Activated naive CD8-positive, alpha-beta T cell treated with anti-CD3 and anti-CD28 coated beads for 36 hours (primary cell): ENCODE measurements at places on chromosomes 16 and 17.

DNA sequence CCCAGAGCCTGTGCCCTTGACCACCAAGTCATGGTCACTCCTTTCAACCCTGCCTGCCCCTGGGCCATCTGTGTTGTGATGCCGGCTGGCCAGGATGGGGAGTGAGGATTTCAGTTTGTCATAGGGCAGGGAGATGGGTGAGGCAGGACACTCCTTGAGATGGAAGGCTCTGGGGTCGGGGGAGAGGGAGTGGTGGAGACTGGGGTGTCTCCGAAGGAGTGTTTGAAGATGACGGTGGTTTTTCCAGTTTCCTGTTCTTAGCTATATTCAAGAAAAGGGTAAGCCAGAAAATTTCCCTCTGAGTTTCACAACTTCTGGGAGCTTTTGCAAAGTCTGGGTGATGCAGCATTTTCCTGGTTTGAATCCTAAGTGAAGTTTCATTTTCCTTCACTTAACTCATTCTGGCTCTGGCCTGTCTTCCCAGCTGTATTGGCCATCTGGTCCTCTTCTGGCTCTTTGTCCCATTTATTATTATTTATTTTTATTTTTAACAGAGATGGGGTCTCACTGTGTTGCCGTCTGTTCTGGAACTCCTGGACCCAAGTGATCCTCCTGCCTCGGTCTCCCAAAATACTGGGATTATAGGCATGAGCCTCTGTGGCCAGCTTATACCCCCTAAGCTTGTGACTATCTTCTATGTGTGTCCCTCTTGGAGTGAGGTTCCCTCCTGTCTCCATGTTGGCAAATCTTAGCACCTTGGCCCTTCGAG lies 27.7 kb downstream of the ABCC1 start:
- no peak for DNase-seq

- no peak for DNase-seq
Measured at GRCh38 chr17:44091200-44091997, 20.9 kb downstream of the G6PC3 start.

DNA sequence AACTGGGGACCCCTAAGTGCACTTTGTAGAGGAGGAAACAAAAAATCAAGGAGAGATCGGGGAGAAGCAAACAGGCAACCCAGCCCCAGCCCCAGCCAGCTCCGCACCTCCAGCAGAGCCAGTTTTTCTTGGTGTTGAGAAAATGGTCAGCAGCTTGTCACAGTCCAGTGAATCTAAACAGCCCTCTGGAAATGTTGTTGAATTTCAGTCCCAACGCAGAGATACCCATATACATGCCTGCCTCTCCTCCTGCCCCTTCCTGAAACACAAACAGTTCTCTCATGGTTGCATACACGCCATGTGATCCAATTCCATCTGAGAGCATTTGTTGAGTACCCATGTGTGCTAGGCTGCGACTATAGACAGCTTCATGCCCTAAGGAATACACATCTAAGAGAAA lies 42.4 kb upstream of the LHX1 start:
- DNase-seq, result no peak

DNA sequence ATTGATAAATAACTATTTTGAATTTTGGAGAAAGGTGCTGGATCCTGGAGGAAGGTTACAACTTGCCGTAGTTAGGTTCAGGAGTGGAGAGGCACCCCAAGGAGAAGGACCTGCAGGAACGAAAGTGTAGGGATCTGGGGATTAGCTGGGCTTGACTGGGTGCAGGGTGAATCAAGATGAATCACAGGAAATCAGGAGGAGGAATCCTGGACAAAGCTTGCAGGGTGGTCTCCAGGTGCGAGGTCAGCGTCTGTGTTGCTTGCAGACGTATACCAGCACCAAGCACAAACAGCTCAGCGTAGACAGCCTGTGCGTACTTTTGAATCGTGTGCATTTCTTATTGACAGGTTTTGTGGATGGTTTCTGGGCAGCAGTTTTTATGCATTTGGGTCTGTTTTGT lies 144.3 kb downstream of the MSI2 start:
- DNase-seq, result no peak

- no peak for DNase-seq
Measured at GRCh38 chr17:82740906-82741759, 5.7 kb downstream of the FN3K start.

DNA sequence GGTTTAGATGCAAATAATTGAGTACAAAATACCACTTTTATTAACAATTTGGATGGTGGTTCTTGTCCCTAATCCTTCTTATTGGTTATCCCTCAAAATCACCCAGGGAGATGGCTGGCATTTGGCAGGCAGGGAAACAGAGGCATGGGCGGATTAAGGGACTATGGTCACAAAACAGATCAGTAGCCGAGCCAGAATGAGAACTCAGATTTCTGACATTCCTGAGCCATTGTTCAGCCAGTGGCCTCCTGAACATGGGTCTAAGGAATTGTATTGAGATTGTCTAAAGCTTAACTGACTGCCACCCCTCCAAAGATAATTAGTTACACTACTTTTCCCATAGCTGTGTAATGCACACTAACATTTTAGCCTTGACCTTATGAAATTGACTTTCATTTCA lies 88.4 kb downstream of the CHD9NB start:
- DNase-seq, result no peak

- DNase-seq, result no peak
Measured at GRCh38 chr16:31913668-31914067, 40.1 kb downstream of the ZNF267 start.

- no peak for DNase-seq
Measured at GRCh38 chr17:6450926-6451832, 6.9 kb downstream of the PIMREG start.

GRCh38 chr16:1097800-1098199 lies 1.8 kb upstream of the C1QTNF8 start:
- DNase-seq, result no peak

- DNase-seq, result no peak
Measured at GRCh38 chr16:22317001-22317530, 19.9 kb downstream of the POLR3E start.

DNA sequence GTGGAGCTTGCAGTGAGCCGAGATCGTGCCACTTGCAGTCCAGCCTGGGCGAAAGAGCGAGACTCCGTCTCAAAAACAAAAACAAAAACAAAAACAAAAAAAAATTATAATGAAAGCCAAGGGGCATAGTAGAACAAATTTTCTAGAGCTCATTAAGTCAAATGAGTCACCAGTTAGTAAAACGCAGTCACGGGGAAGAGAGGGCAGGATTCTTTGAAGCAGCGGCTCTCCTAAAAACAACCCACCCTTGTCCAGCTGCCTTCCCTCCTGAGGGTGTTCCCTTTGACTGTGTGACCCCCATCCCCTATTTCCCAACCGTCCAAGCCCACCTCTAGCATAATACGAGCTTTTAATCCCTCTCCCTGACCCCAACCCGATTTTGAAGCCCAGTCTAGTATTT lies 44.1 kb upstream of the STH start:
- DNase-seq, result no peak

GRCh38 chr17:77606865-77607210 lies 351.7 kb upstream of the TNRC6C start:
- no peak for DNase-seq

- no peak for DNase-seq
Measured at GRCh38 chr17:44604768-44605485, 47.6 kb downstream of the FZD2 start.

GRCh38 chr17:43568506-43569082 lies 22.5 kb upstream of the ETV4 start:
- no peak for DNase-seq

- peak; percentile 9 for DNase-seq
Measured at GRCh38 chr17:66713533-66714042, 121.3 kb upstream of the CACNG5 start.

DNA sequence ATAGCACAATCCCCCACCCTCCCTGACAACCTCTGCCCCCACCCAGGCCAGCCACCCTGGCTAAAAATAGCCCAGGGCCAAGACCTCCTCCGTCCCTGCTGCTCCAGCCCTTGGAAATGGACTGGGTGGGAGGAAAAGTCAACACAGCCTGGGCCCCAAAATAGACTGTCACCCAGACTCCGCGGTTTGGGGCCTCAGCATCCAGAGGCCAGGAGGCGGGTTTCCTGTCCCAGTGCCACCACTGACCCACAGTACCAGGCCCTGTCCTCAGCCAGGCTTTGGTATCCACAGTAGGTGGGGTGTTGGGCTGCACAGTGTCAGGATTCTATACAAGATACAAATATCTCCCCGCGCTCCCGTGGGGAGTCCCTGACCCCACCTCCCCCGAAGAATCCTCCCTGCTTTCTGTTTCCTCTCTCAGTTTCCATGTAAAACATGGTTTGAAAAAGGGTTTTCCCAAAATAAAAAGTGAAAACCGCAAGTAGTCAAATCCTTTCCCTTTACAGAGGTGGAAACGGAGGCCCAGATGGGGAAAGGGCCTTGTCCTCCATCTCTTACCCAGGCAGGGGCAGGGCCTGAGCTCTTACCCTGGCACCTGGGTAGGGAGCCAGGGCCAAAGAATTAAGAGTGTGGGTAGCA lies 20.1 kb downstream of the CPNE2 start:
- no peak for DNase-seq

DNA sequence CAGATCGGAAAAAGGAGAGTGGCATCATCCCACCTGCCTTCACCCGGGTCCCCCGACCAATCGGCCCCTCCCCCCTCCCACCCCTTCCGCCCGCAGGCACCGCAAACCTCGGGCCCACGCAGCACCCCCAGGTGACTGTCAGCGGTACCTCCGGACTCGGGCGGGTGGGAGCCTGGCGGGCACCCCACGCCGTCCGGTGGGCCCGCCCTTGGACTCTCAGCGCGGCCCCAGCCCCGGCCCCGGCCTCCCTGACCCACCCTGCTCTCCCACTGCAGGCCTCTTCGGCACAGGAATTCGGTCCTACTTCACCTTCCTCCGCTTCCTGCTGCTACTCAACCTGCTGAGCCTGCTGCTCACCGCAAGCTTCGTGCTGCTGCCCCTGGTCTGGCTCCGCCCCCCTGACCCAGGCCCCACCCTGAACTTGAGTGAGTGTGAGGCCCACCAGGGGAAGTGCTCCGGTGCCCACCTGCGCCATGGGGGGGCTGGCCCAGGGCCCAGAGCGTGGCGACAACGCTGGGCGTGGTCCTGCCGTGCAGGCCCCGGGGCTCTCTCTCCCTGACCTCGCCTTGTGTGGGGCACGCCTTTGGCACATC lies 1.6 kb downstream of the TMC8 start:
- peak; percentile 84 for DNase-seq

- no peak for DNase-seq
Measured at GRCh38 chr16:4328782-4329775, 13.2 kb downstream of the GLIS2 start.

GRCh38 chr17:77144227-77144626 lies 3.5 kb downstream of the SEC14L1 start:
- DNase-seq, result no peak

DNA sequence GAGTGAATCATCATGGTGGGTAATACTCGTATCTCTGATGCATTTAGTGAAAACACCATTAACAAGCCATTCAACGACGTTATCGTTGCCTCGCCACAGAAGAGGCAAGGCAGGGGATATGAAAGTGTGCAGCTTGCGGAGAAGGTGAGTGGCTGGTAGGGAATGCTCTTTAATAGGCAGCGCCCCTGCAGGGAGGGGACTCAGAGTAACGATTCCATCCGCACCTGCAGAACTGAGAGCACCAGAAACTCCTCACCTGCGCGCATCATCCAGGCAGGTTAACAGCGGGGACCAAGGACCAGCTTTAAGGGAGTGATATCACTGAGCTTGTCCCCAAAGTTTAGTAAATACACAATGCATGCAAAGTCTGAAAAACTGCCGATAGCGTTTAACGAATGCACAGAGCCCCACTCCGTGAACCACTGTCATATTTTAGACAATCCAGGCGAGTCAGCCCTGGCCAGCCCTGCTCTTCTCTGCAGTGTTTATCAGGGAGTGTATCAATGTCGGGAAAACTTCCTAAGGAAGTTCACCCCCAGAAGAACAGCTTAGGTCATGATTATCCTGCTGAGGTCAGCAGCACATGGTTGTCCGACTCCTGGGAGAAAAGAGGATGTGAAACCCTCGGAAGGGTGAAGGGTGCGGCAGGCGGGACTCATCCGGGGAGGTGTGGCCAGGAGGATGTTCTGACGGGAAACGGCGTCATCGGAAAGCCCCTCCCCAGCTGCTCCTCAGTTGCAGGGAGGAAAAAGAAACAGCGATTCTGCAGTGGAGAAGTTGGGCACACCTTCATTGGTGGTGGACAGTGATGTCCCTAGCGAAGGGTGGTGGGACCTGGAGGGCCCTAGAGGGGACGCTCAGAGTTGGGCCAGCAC lies 68.5 kb upstream of the DNAH17 start:
- peak; percentile 66 for DNase-seq

DNA sequence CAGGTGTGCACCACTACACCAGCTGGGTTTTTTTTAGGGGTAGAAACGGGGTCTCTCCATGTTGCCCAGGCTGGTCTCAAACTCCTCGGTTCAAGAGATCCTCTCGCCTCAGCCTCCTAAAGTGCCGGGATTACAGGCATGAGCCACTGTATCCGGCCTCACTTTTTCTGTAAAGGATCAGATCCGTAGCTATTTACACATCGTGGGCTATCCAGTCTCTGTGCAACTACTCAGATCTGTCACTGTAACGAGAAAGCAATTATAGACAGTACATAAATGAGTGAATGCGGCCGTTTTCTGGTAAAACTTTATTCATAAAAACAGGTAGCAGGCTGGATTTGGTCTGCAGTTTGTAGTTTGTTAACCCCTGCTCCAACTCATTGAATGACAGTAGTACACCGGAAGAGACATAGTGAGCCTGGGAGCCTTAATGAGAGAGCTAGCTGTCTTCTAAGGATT lies 44.5 kb downstream of the VMP1 start:
- no peak for DNase-seq

DNA sequence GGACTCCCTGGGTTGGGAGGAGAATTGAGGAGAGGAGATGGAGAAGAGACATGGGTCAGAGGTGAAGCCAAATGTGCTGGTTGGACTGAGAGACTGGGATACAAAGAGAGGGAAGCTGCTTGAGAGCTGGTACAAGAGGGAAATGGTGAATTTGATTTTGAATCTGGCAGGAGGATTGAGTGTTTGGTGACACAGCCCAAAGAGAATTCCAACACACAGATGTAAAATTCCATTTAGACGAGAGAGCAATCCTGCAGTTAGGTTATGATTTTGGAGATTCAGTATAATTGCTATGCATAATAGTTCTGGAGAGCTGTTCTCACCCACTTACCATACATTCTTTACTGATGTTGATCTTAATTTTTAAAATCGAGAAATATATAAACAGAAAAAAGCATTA lies 57.7 kb downstream of the HSD17B2 start:
- no peak for DNase-seq

DNA sequence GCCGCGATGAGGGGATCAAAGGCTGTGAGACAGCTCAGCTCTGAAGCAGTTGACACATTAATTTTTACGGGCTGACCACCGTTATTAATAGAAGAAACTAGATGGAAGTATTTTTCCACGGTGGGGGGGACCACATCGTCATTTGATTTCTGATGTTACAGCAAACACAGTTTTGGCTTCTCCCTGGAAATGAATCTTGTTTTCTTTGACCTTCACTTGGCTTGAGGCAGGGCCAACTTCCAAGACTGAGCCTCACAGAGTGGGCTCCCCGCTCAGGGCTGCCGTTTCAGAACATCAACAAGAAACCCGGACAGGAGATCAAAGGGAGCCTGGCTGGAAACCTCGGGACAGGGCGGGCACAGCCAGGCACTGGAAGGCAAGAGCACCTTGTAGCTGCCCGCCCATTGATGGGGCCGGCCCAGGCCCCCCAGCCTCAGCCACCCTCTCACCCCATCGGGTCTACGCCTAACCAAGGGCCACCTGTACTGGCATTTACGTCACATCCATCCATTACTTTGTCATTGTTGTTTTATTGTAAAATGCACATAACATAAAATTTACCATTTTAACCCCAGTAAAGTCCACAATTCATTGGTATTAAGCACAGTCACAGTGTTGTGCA lies 124.6 kb downstream of the C16orf95 start:
- DNase-seq, result no peak

GRCh38 chr16:68640972-68641371 lies 4.1 kb upstream of the CDH3 start:
- DNase-seq, result no peak
